ENCODE measurements at places on chromosomes 16 and 17. TPM values are rescaled to one million over a fixed set of nuclear protein-coding genes. Genes with fewer than 3 reads are reported as not detected.
A peak's percentile ranks its signal among the peaks of the same experiment; 100 is the strongest.

DNA sequence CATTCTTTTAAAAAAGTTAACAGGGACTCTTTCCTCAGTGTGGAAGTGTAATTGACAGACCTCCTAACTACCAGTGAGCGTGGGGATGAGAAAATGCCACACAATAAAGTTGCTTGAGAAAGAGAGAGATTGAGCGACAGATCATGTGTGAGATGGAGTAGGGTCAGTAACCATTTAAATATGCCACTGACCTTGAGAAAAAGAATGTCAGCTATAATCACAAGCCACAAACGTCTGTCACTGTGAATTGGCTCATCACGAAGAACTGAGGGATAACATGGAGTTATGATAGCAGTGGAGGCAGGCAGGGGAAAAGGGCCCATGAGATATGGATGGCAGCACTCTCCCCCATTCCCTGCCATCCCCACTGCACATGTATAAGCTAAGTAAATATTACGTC is 253.9 kb downstream of the SLC39A11 start:
- DNase-seq: no peak
- H3K4me1 ChIP-seq: no peaks in the 10 kb centered on the region

DNA sequence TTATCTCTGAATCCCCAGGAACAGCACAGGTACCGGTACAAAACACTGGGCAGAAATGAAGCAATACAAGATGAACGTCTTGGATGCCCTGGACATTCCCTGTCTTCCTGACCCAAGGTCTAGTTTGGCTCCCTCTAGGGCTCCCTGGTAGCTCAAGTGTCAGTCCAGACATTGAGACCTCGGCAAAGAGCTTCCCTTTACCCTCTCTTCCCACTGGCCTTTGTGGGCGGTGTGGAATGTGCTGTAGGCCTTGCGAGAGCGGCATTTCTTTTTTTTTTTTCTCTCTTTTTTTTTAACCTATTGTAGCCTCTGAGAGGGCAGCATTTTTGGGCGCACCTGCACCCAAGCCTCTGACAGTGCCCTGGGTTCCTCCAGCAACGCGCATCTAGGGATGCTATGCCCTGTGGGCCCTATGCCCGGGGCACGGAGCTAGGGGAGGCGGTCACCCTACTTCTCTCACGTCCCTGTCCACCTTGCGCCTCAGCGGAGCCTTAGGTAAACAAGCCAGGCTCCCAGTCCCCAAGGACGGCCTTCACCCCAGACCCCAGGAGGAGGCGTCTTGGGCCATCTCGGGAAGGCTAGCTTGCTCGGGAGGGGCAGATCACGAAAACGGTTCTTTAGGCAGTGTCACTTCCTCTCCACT is 1.2 kb upstream of the NFATC3 start:
- peaks cover 72% of the 10 kb centered on the region for H3K4me1 ChIP-seq
- H3K4me3 ChIP-seq: peak overlapping the region; percentile 48
- H3K27ac ChIP-seq: peak overlapping the region; percentile 98
- H3K36me3 ChIP-seq: peaks cover 4% of the 10 kb centered on the region
- peak; percentile 92 for DNase-seq

The INPP5K gene
- total RNA-seq: 47.8 TPM

DNA sequence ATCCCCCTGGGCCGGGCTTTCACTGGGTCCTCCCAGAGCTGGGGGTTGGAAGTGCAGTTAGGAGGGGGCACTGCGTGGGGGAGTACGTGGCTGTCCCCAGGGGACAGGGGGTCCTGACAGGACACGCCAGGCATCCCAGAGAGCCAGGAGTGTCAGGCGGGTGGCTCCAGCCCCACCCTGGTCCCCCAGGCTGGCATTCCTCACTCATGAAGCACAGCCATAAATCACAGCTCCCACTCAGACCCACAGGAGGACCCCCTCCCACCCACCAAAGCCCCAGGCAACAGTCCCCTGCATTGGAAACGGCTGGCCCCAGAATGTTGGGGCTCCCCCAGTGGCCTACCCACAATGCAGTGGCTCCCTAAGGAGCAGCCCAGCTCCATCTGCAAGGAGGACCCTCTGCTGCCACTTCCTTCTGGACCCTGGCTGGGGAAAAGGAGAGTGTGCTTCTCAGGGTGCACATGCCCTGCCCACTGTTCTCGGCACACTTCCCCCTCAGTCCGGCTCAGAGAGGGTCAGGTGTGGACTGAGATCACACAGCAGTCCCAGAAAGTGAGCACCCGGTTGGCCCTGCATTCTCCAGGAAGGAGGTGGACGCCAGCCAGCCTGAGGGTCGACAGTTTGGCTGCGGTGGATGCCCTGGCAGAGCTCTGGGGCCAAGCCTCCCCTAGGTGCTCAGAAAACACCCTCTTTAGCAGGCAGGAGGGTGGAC is 7.3 kb upstream of the FOXN1 start:
- H3K27ac ChIP-seq: no peak overlapping the region
- no peak for DNase-seq
- H3K36me3 ChIP-seq: no peaks in the 10 kb centered on the region
- H3K4me1 ChIP-seq: no peaks in the 10 kb centered on the region
- no peaks in the 10 kb centered on the region for H3K27me3 ChIP-seq

Measured in spleen (tissue), 13 donors.